ENCODE measurements at places on chromosomes 3 and 15. TPM values are rescaled to one million over a fixed set of nuclear protein-coding genes. Genes with fewer than 3 reads are reported as not detected.
A peak's percentile ranks its signal among the peaks of the same experiment; 100 is the strongest.

The SLC12A1 gene
- not detected for total RNA-seq

The THPO gene
- total RNA-seq: 0.35 TPM

The FOXB1 gene
- not detected for total RNA-seq

The TNFSF10 gene
- 15.7 TPM for total RNA-seq

The SLCO2A1 gene
- 7.8 TPM for total RNA-seq

The C15orf62 gene
- total RNA-seq: 0.24 TPM

The ISLR2 gene
- total RNA-seq: 1.3 TPM

The COL6A6 gene
- 2.2 TPM for total RNA-seq

The CCDC54 gene
- total RNA-seq: not detected

The ATXN7 gene
- total RNA-seq: 9.3 TPM

The PIERCE2 gene
- total RNA-seq: 6.2 TPM

DNA sequence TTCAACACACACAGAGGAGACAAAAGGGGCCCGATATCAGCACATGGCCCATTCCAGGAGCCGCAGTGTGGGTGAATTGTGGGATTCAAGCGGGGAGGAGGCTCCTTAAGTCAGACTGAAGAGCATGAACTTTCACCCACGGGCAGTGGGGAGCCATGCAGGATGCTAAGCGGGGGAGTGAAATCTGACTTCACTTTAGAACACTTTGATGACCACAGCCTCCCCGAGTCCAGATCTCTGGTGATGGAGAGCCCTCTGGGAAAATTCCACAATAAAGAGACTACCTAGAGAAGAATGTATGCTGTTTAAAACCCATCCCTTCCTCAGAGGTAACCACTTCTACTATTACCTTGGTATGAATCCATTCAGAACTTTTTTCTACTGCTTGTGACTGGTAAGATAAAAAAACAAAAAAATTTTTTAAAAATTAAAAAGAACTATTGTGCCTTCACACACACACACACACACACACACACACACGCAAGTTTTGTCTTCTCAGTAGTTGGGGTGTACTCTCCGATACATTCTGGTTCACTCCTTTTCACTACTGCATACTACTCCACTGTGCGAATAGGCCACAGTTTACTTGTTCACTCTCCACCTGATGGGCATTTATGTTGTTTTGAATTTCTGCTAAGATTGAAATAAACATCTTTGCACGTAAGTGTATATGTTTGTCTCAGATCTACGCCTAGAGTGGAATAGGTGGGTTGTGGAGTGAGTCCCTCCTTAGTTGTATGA lies 2.0 kb upstream of the H1-8 start:
- peak; percentile 43 for DNase-seq

- DNase-seq: no peak
Measured at GRCh38 chr15:100732211-100733055, 130.0 kb downstream of the ASB7 start.

DNA sequence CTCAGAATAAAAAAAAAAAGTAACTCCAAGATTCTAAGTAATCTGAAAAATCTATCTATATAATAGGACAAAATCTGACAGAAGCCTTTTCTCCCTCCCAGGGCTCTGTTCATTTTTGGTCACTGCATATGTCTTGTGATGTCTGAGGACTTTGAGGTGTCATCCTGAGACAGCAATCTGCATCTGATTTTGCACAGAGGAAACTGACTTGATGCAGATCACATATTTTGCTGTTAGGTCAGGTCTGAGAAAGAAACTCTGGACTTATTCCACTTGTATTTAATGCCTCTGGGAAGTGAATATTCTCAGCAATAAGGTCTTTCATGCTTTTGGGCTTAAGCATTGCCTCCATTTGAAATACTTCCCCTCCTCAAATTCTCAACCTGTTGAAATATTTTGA lies 295.2 kb upstream of the THBS1 start:
- no peak for DNase-seq

GRCh38 chr3:120472121-120472844 lies 21.5 kb upstream of the FSTL1 start:
- no peak for DNase-seq

GRCh38 chr3:64685800-64686445 lies 1.9 kb downstream of the ADAMTS9 start:
- DNase-seq: peak; percentile 93

- DNase-seq: no peak
Measured at GRCh38 chr3:167754049-167754448, 18.5 kb downstream of the SERPINI1 start.

- DNase-seq: no peak
Measured at GRCh38 chr15:49688135-49688790, 67.4 kb downstream of the DTWD1 start.

DNA sequence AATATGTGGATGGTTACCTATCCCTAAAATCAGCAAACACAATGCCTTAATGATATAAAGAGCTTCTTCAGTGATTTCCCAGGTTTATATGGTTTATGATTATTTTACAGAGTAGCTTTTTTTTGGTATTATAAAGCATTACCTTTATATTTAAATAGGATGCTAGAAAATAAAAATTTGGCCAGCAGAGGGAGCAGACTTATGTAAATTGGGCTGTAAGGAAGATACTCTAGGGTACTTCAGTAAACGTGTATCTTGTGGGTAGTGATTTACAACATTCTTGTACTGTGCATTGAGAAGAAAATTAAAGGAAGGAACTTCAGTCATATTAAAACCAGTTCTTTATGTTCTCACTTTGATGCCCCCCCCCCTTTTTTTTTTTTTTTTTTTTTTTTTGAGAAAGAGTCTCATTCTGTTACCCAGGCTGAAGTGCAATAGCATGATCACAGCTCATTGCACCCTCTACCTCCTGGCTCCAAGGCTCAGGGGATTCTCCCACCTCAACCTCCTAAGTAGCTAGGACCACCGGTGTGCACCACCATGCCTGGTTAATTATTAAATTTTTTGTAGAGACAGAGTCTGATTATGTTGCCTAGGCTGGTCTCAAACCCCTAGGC lies 167.9 kb downstream of the BBX start:
- DNase-seq: no peak

GRCh38 chr3:156483426-156483825 lies 71.5 kb downstream of the SSR3 start:
- DNase-seq: no peak

DNA sequence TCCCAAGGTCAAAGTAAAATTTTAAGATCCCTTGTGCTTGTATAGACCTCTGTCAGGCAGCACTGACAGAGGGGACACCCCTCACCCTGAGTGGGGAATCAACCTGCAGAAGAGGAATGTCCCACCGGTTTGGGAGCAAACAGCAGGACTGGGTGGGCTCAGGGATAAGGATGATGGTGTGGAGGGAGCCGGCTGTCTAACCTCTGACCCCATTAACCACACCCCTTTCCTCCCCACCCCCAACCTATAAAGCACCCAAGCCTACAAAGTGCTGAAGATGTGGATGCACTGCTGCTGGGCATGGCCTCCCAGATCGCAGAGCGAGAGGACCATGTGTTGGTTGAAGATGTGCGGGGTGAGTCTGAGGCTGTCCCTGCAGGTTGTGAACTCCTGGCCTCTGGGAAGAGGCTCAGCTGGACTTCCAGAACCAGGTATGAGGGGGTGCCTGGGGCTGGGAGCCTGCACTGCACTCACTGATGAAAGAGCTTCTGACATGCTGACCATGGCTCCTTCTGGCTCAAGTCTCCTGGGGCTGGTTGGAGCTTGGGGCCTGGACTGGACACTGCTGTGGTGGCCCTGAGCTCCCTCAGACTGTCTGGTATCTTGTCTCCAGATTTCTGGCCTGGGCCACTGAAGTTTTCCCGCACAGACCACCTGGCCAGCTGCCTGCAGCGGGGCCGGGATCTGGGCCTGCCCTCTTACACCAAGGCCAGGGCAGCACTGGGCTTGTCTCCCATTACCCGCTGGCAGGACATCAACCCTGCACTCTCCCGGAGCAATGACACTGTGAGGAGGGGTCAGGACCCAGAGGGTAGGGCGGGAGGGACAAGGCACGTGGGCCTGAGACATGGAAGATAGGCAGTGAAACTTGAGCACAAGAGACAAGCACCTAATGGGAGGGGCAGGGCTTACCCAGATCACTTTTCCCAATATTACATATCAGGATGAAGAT lies 9.3 kb downstream of the DUOX1 start:
- DNase-seq: peak; percentile 54

GRCh38 chr3:9180764-9181117 lies 68.7 kb downstream of the SRGAP3 start:
- DNase-seq: no peak

GRCh38 chr3:14141144-14141543 lies 16.3 kb downstream of the TMEM43 start:
- DNase-seq: no peak

- no peak for DNase-seq
Measured at GRCh38 chr3:178329936-178330335, 206.3 kb upstream of the KCNMB2 start.

- DNase-seq: no peak
Measured at GRCh38 chr15:100330629-100331215, 11.1 kb downstream of the ADAMTS17 start.

GRCh38 chr3:114178770-114179368 lies at the start of gene DRD3:
TSS of gene DRD3 (minus strand) at chr3:114179052. CDS start at chr3:114171992, 7,060 bp downstream.
- no peak for DNase-seq

DNA sequence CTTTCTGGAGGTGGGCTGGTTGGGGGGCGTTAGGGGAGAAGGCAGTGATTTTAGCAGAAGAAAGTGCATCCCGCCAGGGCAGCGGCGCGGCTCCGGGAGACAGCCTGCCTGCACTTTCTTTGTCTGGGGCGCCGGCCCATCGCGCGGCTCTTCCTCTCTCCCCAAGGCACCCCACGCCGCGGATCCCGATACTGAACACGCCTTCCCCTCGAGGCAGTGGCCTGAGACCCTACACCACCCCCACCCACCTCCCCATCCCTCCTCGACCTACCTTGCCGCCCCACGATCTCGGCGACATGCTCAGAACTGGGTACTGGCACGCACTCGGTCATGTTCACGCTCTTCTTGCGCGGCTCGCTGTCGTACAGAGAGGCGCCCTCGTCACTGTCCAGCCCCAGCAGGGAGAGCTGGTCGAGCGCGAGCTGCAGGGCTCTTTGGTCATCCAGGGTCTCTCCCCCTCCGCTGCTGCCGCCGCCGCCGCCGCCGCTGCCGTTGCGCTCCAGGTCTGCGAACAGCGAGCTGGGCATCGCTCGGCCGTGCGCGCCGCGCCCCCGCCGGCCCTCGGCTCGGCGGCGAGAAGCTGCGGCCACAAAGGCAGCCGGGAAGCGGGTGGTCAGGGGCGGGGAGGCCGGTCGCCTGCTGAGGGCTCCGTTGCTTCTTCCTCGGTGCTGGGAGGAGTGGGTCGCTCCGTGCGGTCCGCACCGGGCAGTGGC lies 483 bp downstream of the MEX3B start:
- DNase-seq: peak; percentile 81

- DNase-seq: no peak
Measured at GRCh38 chr3:197218210-197218609, 80.2 kb downstream of the DLG1 start.

DNA sequence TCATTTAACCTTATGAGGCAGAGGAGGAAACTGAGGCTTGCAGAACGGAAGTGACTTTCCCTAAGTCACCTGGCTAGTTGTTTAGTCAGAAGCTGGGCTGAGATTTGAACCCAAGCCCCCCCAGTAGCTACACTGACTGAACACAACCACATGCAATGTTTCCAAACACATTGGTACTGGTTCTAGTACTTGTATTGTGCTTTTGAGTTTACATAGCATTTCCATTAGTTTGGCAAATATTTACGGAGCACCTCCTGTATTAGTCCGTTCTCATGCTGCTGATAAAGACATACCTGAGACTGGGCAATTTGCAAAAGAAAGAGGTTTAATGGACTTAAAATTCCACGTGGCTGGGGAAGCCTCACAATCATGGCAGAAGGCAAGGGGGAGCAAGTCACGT lies 56.3 kb upstream of the ITGA11 start:
- DNase-seq: no peak

DNA sequence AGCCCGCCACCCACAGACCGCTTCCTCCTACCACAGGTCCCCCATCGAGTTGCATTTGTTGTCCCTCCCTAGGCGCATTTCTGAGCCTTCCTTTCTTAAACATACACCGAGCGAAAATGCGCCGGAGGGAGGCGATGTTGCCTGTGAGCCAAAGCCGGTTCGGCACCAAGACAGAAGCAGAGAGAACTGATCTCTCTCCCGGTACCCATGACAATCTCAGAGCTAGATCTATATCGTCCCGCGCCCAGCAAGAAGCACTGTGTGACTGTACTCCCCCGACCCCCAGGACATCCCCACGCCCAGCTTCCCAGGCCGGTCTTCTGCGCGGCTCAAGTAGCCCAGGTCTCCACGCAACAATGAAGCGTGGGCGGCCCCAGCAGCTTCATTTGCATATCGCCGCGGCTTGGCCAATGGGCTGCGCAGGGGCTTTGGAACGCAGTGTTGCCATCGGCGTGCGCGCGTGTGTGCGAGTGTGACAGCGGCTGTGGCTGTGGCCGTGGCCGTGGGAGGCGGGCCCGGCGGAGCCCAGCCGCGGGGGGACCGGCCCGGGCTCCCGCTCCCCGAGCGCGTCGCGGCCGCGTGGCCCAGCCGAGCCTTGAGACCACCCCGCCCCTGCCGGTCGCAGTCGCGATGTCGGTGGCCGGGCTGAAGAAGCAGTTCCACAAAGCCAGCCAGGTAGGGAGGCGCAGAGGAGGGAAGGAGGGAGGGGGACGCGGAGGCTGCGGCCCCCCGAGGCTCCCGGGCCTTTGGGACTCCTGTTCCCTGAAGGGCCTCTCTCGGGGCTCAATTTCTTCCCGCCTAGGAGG lies at the start of gene SH3GL3:
Gene SH3GL3, plus strand, starts transcription at position 438 of the 806 bp plus-strand sequence. Its CDS starts 193 bp downstream, at position 631.
- peak; percentile 91 for DNase-seq

DNA sequence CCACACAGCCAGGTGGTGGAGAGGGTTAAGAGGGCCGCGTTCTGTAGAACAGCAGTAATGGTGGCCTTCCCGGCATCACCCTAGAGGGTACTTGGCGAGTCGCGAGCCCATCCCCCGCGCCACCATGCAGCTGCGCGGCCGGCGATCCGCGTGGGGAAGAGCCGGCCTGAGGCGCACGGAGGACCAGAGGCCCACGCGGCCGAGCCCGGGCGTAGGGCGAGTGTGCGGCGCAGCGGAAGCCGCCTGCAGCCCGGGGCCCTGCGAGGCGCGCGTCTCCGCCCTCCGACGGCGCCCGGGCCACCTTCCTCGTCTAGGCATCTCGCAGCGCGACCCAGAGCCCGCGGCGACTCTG lies 423 bp downstream of the TKT start:
- peak; percentile 77 for DNase-seq

DNA sequence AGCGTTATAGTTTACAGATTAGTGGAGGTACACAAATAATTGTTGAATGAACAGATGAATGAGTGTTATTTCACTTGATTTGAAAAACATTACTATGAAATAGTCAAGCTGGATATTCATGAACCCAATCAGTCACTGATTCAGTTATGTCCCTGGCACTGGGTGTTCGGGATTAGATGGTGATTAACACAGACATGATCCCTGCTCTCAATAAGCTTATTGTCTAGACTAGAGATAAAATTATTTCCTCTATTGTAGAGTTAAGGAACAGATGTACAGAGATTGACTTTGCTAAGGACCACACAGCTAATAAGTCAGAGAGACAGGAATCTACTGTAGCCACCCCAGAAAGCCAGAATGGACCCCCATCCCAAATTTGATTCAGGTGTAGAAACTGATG lies 963 bp downstream of the GRAMD1C start:
- no peak for DNase-seq

DNA sequence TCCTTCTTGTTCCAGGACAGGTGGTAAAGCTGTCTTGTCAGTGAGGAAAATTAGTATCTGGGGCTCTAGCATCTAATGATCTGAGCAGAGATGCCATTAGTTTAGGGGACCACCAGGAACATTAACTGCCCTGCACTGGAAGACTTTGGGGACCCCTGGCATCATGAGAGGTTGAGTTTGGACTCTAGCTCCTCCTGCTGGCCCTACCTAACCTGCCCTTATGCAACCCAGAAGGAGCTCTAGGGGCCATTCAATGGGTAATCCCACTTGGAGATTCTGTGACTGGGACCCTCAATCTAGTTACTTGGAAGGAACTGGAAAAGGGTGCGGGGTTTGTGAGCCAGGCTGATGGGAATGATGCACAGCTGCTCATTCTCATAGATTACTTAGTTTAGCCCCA lies 451.0 kb downstream of the EPHB1 start:
- DNase-seq: no peak

Measured in Right ventricle myocardium inferior (tissue), 1 donor.